Stimulated activated CD4-positive, alpha-beta T cell treated with anti-CD3 and anti-CD28 coated beads, Interleukin-2, amount 100 ng/mL, for 24 hours (primary cell): ENCODE measurements at places on chromosomes 5 and 9.

- no peak for DNase-seq
Measured at GRCh38 chr5:122668552-122668951, 106.3 kb upstream of the SNX2 start.

DNA sequence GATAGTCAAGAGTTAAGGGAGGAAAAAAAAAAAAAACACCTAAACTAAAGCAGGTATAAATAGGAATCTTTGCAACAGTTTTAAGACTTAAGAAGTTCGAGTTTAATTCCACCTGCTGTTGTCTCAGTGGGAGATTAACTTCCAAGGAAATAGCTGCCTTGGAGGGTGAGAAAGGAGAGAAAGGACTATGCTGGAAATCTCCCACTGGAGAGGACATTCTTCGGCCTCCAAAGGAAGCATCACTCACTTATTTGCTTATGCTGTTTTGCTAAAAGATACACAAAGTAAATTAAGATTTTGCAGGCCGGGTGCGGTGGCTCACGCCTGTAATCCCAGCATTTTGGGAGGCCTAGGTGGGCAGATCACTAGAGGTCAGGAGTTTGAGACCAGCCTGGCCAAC, 317.9 kb upstream of the MPDZ start:
- no peak for DNase-seq

GRCh38 chr9:95057101-95057500, 260.4 kb downstream of the FANCC start:
- no peak for DNase-seq

- no peak for DNase-seq
Measured at GRCh38 chr5:154249826-154250225, 59.3 kb downstream of the GALNT10 start.

DNA sequence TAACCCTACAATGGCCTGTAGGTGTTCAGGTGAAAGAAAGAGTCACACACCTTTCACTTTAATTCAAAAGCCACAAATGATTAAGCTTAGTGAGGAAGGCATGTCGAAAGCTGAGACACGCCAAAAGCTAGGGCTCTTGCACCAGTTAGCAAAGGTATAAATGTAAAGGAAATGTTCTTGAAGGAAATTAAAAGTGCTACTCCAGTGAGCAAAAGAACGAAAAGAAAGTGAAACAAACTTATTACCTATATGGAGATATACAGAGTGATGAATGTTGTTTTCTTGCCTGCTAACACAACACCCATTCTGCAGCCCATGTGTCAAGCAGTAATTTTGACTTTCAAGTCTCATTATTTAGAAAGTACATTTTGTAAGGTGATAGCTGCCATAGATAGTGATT, 254.2 kb upstream of the SLC24A2 start:
- no peak for DNase-seq

GRCh38 chr5:141812512-141812911, 65.7 kb downstream of the PCDH1 start:
- DNase-seq = no peak

- no peak for DNase-seq
Measured at GRCh38 chr9:122318284-122318683, 52.5 kb upstream of the PTGS1 start.

GRCh38 chr9:133518706-133519449, 5.9 kb downstream of the MYMK start:
- DNase-seq = no peak
